ENCODE measurements at places on chromosomes 7 and 10.

DNA sequence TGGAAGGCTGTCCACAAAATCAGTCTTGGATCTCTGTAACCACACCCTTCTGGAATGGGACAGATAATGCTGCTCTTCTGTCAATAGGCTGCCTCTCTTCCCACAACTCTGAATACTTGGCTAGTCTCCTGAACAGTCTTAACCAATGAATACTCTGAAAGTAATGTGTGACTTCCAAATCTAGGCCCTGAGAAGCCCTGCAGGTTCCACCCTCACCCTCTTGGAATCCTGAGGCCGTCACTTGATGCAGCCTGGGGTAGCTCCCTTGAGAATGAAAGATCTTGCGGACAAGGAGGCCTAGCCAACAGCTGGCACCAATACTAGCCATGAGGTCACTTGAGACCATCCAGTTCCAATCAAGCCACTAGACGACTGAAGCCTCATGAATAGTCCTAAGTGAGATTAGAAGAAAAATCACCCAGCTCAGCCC is 109.2 kb downstream of the ARHGAP12 start:
- no peak for DNase-seq

GRCh38 chr10:78390051-78390450 is 356.4 kb downstream of the RPS24 start:
- no peak for DNase-seq

GRCh38 chr7:137771679-137772078 is 75.1 kb downstream of the DGKI start:
- no peak for DNase-seq

DNA sequence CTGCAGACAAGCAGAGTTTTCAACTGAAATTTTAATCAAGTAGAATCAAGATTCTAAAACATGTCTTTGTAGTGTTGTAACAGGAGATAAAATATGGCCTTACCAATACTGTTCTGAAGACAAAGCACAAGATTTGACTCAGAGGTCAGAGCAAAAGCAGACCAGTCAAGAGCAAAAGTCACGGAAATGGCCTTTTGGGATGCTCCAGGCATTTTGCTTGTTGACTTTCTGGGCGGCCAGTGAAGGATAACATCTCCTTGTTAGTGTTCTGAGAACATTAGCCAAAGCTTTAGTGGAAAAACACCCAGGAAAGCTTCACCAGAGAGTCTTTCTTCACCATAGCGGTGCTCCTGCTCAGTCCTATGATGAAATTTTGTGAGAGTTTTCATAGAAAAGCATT is 590.6 kb downstream of the ARL4A start:
- DNase-seq, result no peak

- DNase-seq, result no peak
Observed at GRCh38 chr7:41275255-41275654, 427.6 kb downstream of the INHBA start.

DNA sequence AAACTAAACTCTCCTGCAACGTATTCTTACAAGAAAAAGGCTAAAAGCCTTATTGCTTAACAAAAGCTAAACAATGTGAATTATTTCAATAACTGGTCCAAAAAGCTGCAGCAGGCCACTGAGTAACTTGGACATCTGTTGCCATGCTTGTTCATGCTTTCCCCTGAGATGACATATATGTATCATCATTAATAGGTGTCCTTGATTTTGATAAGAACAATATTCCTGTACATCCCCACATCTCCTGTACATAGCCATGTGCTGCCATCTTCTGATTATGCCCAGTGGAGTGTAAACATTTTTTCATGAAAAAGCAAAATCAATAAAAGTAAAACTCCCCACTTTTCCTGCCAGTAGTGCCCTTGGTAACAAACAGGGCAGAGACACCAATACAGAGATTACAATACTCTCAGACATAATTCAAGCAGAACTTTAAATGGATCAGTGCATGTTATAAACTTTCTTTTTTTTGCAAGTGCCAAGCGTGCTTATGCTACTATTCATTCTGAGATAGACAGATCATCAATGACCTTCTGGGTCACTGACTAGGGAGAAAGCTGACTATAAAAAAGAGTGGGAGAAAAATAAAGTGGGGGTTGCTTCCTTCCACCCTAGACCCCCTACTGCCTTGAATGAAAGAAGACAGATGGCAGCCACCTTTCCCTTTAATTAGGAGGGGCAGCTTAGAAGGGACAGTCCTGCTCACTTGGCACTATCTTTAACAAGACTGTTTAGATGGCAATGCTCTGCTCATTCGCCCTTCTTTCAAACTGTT is 205.5 kb upstream of the KLF14 start:
- DNase-seq, result no peak

GRCh38 chr7:101744588-101744987 is 72.8 kb upstream of the CUX1 start:
- peak; percentile 46 for DNase-seq

DNA sequence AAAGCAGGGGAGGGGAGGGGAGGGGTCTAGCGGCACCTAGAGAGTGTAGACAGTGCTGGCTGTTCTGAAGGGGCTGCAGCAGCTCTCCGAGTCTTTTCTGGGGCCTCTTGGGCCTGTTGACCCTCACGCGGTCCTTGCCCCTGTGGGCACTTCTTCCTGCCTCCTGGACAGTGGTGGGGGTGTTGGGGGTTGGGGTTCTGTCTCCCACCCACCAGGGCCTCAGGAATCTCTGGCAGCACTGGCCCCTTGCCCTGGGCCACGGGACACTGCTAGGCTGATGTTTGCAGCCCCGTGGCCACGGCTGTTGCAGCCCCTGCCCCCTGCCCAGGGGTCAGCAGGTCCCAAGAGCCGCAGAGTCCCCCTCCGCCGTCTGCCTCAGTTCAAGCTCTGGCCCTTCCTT is 68.9 kb upstream of the INPP5A start:
- DNase-seq, result no peak

DNA sequence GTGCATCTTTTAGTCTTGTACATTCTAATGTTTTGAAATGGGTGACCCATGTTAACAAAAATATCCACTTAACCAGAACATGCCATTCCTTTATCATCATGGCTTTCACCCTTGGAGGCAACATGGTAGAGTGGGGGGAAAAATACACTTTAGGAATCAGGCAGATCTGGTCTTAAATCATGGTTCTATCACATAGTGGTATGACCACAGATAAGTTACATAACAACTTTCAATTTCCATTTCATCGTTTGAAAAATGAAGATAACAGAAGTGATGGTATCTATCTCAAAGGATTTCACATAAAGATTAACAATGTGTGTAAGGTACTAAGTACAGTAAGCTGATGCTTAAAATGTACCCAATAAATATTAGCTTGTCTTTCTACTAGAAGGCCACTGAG is 19.0 kb downstream of the TMEM168 start:
- no peak for DNase-seq

GRCh38 chr7:93160410-93160809 is 12.2 kb upstream of the SAMD9L start:
- DNase-seq, result no peak

DNA sequence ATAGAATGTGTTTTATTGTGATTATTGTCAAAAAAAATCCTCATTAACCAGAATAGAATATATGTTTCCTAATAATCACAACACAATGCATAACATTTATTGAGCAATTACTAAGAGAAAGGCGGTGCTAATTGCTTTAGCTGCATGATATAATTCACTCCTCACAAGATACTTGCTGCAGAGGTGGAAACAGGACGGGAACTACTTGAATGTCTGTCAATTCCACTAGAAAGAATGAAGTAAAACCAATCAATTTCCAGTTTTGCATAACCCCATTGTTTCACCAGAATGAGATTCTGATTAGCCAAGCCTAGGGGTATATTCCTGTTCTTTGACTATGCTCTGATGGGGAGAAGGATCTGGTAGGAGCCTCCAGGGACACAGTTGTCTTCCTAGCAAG is 239.1 kb upstream of the NRP1 start:
- DNase-seq, result no peak

DNA sequence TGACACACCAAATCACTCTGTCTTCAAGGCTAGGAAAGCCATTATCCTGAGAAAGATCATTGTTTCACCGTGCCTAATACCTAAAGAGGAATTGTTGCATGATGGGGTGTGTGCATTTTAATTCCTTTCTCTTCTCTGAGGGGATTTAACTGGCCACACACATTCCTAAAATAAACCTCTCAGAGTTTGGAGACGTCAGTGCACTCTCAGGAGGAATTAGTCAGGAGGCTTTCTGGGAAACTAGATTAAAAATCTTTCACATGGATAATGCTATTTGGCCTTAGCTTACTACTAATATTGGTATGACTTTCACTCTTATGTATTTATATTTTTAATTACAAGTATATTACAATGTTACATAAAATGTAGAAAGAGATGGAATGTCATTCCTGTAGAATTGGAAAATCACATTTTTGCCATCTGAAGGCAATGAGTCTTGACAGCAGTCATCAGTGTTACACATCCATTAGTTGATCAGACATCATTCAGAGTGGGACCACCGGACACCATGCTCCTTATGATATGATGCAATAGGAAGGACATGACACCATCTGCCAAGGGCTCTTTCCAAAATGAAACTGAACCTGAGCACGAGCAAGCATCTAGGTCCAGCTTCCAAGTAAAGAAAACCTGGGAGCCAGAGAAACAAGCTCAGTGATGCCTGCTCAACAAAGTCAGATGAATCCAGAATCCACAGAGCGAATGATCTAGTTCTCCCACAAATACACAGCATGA is 43.1 kb upstream of the TMEM273 start:
- no peak for DNase-seq

- no peak for DNase-seq
Observed at GRCh38 chr10:91328320-91328984, 81.7 kb upstream of the HECTD2 start.

GRCh38 chr7:136956671-136957070 is 88.2 kb downstream of the CHRM2 start:
- no peak for DNase-seq

DNA sequence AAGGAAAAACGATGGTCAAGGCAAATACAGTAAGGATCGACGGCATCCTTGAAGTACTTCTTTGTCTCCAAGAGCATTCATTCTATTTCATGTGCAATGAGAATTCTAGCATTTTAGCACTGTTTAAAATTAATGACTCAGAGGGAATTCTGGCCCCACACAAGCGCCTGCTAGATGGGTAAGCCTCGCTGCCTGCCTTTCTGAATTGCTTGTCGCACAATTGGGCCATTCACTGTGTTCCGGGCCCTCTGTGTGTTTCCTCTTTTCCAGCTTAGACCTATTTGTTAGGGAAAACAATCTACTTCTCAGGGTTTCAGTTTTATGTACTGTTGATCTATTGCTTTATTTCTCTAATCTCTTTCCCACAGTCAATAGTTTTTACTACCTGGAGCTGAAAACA is 204.7 kb upstream of the ZNF32 start:
- no peak for DNase-seq

GRCh38 chr7:80942261-80943041 is 23.6 kb upstream of the SEMA3C start:
- DNase-seq, result peak; percentile 20

GRCh38 chr10:60846173-60846572 is 67.9 kb downstream of the CDK1 start:
- no peak for DNase-seq

GRCh38 chr7:26493737-26494428 is 202.2 kb downstream of the SNX10 start:
- no peak for DNase-seq

GRCh38 chr10:15060638-15061037 is 16.9 kb downstream of the OLAH start:
- DNase-seq, result no peak

GRCh38 chr10:125744909-125745308 is 25.4 kb downstream of the EDRF1 start:
- no peak for DNase-seq

Data from right kidney (tissue), 9 donors.